ENCODE measurements at places on chromosomes 12 and 14. TPM values are rescaled to one million over a fixed set of nuclear protein-coding genes. Genes with fewer than 3 reads are reported as not detected.

The RERG gene
- 11.0 TPM for total RNA-seq

- DNase-seq = no peak
These were observed 19.1 kb upstream of the RIN3 start for GRCh38 chr14:92494512-92494911.

DNA sequence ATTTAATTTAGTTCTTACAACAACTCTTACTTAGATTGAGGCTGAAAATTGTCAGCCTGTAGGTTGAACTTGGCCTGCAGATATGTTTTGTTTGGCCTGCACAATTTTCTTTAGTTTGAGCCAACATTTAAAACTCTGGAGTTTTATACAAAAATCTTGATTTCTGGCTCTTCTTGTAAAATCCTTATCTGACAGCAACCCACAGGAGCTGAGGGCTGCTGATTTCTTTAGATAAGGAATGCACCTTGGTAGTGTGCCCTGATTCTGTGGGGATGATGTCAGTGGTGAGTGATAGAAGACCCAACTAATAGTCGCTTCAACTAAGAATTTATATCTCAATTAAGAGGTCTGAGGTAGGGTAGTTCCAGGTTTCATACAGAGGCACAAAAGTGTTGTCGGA lies 49.5 kb downstream of the SOCS2 start:
- peak; percentile 70 for DNase-seq

DNA sequence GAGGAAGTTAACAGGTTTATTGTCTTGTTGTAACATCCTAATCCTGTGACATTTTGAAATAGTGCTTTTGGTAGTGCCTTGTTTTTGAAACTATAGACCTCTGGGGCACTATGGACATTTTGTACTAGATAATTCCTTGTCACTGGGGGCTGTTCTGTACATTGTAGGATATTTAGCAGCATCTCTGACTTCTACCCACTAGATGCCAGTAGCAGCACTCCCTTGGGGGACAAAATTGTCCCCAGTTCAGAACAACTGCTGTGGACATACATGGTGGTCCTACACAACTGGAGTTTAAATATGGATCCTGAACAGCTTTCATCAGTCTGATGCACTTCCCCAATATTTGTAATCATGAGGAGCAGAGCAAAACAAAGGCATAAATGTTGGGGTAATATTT lies 264.7 kb downstream of the RAD51B start:
- no peak for DNase-seq

DNA sequence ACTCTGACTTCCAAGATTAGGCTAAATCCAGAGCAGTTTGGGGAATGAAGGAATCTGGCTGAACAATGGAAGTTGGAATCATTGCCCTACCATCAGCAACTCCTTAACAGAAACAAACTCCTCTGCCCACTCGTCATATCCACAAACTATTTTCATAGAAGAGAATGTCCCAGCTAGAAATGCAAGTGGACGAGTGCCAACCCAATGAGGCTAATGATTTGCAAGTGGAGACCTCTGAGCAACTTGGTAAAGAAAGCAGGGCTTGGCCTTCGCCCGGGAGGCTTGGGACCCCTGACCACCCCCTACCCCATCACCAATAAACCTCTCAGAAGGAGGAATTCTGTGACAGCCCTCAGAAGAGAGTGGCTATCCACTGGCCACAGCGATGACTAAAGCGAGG lies 40.0 kb upstream of the DDX11 start:
- peak; percentile 88 for DNase-seq

All from esophagus muscularis mucosa (tissue), 4 donors.